NCI-H1436 (cell line): ENCODE measurements at places on chromosomes 7 and 10.

GRCh38 chr10:127275272-127275671, 78.9 kb upstream of the INSYN2A start:
- no peak for DNase-seq

DNA sequence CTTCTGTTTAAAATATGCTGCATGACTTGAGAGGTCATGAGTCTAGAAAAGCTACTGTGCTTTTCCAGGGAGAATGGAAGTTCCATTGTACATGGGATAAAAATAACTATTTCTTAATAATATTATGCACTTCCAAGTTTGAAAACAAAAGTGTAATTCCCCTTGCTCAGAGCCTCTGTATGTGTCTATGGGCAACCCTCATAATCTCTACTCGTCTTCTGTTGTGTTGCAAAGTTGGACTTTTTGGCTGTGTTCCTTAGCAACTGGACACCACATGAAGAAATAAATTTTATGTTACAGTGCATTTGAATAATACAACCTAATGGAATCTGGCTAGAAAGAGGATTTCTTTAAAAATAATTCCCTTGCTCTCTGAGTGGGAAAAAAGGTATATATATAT, 242.6 kb downstream of the TWIST1 start:
- DNase-seq, result no peak

GRCh38 chr7:37323966-37324365, 124.7 kb downstream of the ELMO1 start:
- no peak for DNase-seq

- no peak for DNase-seq
Observed at GRCh38 chr10:46006219-46006618, 24.2 kb downstream of the NCOA4 start.

- peak; percentile 69 for DNase-seq
Observed at GRCh38 chr10:43348511-43349312, 22.7 kb upstream of the FXYD4 start.

- DNase-seq, result no peak
Observed at GRCh38 chr7:139455789-139456188, 27.7 kb downstream of the KLRG2 start.
